ENCODE measurements at places on chromosomes 2 and 18. TPM values are rescaled to one million over a fixed set of nuclear protein-coding genes. Genes with fewer than 3 reads are reported as not detected.
A peak's percentile ranks its signal among the peaks of the same experiment; 100 is the strongest.

DNA sequence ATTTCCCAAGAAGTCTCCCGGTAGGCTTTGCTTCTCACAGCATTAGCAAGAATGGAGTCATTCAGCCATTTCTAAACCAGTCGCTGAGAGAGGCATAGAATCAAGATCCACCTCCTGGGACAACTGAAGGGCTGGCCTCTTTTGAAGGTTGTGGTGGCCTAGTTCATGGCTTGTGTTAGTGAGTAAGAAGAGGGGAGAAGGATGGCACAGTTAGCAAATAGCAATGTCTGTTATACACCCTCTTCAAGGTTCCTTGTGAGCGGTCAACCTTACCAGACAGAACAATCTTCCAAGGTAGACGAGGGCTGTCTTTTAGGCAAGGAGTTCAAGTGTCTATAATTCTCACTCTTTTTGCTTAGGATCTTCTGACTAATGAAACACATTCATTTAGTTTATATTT, 35.4 kb upstream of the DNAH7 start:
- no peak for DNase-seq

GRCh38 chr18:56038171-56039030, 450.4 kb upstream of the TCF4 start:
- no peak for DNase-seq

GRCh38 chr2:200089040-200089755, 133.8 kb downstream of the MAIP1 start:
- no peak for DNase-seq

DNA sequence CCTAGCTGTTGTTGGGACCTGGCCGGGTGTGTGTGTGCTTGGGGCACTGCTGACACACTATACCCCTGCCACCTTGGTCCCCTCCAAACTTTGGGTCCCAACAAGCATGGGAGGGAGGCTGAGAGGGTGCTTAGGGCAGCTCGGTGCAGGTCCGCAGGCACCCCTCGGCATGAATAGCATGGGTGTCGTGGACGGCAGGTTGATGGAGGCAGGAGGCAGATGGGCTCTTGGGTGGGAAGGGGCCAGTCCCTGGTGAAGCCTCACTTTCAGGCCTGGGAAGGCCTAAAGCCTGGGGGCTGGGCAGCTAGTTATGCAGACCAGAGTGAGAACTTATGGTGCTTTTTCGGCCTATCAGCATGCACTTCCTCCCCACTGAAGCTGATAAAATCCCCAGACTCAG, 164.2 kb downstream of the CDH19 start:
- DNase-seq, result no peak

DNA sequence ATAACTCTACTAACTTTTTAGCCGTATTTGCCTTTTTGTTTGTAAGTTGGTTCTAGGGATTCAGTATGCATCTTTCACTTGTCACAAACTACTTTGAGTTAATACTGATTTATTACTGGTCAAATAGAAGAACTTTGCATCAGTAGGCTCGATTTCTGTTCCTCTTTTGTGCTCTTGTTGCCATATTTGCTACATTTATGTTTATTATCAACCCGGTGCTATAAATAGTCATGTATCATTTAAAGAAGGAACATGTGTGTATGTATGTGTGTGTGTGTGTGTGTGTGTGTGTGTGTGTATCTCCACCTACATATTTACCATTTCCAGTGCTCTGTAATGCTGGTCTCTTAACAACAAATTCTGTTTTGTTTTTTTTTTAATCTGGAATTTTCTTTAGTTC, 79.6 kb upstream of the B3GNT7 start:
- no peak for DNase-seq

GRCh38 chr2:118607641-118608040, 239.8 kb downstream of the EN1 start:
- DNase-seq, result no peak

DNA sequence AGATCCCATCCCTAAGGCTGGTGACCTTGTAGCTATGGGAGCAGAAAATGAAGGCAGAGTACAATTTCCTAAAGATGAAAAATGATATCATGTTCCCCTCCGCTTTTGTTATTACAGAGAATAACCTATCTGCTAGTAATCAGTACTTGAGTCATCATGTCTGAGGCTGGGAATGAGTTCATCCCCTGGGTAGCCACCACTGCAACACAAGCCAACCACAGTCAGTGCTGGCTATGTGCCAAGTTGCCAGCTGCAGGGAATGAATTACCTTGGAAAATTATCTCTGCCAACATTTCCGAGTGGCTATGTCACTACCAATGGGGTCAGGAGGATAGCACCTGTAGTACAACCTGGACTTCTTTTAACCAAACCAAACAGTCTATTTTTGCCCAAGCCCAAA, 1094.7 kb upstream of the DDX18 start:
- DNase-seq, result no peak

DNA sequence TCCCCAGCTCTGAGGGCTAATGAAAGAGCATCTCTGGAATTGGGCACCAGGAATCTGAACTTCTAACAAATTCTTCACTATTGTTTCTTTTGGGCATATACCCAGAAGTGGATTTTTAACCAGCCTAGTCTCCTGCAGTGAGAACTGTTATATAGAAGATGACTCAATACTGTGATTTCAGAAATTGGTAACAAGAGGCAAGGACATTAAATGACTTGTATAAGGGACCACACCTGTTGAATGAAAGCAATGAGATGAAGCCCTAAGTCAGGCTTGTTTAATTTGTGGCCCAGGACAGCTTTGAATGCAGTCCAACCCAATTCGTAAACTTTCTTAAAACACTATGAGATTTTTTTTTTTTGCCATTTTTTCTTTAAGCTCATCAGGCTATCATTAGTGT, 57.9 kb downstream of the EPC2 start:
- DNase-seq, result peak; percentile 6

DNA sequence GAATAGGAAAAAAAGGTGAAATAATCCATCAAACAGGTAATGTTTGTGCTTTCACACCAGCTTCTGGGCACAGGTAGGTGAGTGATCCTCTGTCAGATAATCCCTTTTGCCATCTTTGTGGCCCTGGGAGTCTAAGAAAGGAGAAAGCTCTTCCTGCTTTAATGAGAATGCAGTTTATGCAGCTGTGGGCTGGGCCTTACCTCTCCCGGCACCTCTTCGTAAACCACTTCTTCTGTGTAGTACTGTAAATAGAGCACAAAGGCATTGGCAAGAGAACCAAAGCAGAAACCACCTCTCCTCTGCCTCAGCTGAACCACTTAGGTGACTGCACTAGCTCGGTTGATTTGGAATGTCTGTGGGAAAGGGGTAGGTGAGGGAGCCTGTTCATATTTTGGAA, 4.9 kb downstream of the NEB start:
- DNase-seq, result no peak

DNA sequence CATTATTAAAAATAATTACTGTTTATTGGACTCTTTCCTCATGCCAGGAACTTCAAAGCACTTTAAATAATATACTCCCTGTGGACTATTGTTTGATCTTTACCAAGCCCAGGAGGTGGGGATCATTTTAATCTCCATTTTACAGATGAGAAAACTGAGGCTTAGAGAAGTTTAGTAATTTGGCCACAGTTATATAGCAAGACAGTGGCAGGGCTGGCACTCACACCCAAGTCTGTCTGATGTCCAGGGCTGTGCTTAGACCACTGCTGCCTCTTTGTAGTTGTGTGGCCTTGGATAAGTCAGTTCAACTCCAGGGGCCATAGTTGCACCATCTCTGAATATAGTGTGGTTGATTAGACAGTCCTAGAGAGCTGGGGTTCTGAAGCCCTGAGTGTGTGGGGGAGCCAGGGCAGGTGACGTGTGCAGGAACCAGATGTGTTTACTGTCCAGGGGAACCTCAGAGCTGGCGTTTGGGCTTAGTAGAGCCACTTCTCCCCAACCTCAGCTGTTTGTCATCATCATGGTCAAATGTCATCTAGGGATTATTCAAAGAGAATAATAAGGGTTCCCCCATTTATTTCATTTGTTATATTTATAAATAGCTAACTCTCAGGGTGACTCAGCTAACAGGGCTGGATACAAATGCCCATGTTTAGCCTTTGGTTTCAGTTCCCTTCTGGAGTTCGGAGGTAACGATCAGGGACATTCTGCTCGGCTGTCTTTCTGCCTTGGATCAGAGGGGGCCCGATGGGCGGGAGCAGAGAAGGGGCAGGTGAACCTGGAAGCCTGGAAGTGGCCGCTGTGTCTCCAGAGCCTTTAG, 68.0 kb downstream of the BOLA3 start:
- DNase-seq, result no peak

DNA sequence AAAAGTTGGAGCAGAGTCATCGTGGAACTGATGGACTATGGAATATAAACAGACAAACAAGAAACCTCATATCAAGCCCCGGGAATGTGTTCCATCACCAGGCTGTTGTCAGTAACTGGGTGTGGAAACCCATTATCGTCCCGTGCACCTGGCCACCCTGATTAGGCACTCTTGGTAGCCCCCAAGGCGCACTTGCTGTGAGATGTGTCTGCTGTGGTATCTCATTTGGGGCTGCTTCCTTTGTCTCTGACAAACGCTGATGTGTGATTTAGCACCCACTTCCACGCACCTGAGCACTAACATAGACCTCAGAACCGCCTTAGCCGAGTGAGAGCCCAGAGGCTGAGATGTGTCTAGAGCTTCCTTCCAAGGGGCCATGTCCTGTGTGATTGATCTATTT, 96.3 kb downstream of the PRPF40A start:
- DNase-seq, result no peak

- no peak for DNase-seq
Measured at GRCh38 chr18:70331456-70332097, 42.7 kb downstream of the SOCS6 start.

DNA sequence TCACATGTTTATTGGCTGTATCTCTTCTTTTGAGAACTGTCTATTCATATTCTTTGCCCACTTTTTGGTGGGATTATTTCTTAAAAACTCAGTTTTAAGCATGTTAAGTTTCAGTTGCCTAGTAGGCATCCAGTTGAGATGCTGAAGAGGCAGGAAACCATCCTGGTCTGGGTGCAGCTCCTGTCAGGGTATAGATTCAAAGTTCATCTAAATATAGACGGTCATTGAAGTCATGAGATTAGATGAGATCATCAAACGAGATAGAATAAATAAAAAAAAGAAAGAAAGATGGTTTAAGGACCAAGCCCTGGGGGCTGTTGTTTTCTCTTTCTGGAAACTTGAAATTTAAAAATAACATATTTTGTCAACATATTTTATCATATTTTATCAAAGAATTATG, 9.2 kb upstream of the DNAH7 start:
- DNase-seq, result no peak

GRCh38 chr2:69612200-69612599, 31.3 kb downstream of the AAK1 start:
- no peak for DNase-seq

- DNase-seq, result no peak
Measured at GRCh38 chr2:54845094-54845493, 121.6 kb downstream of the EML6 start.

DNA sequence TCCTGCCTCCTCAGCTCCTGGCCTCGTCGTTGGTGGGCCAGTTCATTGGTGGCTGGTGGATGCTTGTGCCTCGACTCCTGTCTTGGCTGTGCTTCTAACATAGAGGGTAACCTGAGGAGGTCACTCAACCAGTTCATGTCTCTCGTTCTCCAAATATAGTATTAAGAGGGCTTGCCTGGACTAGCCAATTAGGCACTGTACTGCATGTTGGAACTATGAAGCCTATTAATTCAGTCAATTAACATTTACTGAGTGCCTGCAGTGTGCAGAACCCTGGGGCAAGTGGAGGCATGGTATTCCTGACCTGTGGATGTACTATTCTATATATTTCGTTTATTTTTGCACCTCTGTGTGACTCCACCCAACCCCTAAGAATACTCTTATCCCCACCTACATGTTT, 89.9 kb upstream of the PELI1 start:
- DNase-seq, result no peak

- DNase-seq, result no peak
Measured at GRCh38 chr2:162520959-162521358, 177.0 kb downstream of the GCA start.

DNA sequence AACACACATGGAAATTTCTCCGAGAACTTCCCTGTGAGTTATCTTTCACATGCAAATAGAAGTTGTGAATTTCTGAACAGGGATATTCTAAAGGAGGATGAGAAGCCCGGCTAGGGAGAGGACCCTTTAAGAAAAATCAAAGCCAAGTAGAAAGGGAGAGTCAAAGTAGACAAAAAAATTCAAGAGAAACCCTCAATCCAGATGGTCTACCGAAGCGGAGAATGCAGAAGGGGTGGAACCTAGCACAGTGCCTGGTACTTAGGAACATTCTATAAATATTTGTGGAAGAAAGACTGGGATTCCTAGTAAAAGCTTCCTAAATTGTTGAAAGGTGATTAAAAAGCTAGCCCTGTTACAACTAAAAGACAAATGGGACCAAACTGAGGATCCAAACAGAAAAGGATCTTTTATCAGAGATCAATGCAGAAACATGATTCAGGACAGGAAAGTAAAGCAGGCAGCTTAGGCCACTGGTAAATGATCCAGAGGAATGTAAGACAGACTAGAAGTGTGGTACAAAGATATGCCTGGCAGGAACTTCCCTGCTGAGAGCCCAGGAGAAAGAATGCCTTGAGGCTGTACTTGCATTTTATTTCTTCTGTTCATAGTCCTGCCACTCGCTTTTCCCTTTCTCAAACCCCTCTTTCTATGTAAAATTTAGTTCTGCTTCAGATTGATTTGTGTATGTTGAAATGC, 19.5 kb upstream of the GLS start:
- peak; percentile 92 for DNase-seq

DNA sequence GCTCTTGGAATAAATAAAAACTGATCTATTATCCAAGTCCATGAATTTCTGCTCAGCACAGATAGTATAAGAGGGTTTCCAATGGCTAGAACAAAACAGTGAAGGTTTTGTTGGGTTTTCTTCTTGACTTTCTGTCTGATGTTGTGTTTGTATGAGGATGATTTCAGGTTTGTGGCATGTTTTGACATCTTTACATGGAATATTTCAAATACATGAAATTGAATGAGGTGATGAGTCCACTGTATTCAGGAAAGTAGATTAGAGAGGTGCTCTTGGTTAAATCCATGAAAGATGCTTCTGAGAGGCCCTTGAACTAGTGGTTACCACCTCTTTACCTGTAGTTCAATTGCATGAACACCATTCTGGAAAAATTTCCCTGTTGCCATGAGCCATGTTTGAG, 84.3 kb downstream of the RAPGEF4 start:
- no peak for DNase-seq

DNA sequence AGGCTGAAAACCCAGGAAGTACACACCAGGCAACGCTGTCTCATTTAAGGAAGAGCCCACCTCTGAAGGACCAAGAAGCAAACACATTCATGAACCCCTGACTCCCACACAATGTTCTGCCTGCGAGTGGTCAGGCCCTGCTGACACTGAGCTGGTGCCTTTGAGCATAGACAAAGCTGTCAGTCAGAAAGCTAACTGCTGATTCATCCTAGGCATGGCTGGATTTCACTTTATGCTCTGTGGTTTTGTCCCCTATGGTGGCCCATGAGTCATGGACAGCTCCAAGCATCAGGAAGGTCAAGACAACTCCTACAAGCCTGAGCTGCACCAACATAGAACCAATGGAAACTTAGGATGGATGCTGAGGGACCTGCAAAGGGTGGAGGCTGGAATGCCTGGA, 78.9 kb downstream of the UXS1 start:
- no peak for DNase-seq

GRCh38 chr2:148048475-148049221, 27.8 kb downstream of the MBD5 start:
- no peak for DNase-seq

The CFAP210 gene
- 0.83 TPM for total RNA-seq

The GREB1L gene
- total RNA-seq, result not detected

The CD28 gene
- not detected for total RNA-seq

The IL36A gene
- total RNA-seq, result not detected

The CYTIP gene
- not detected for total RNA-seq

The ZBTB14 gene
- 14.4 TPM for total RNA-seq

All from A673 (cell line).